ENCODE measurements at places on chromosomes 3 and 15. TPM values are rescaled to one million over a fixed set of nuclear protein-coding genes. Genes with fewer than 3 reads are reported as not detected.

Gene SEMA5B
- total RNA-seq: 0.29 TPM

Gene RAB6B
- 1.5 TPM for total RNA-seq

Gene ITPR1
- 224 TPM for total RNA-seq

- DNase-seq: no peak
- no peaks in the 10 kb centered on the region for H3K27me3 ChIP-seq
- H3K36me3 ChIP-seq: no peaks in the 10 kb centered on the region
- no peaks in the 10 kb centered on the region for H3K4me1 ChIP-seq
Observed at GRCh38 chr3:24460974-24461373, 33.7 kb downstream of the THRB start.

GRCh38 chr3:158159714-158160113, 49.8 kb downstream of the RSRC1 start:
- no peak for DNase-seq
- H3K27ac ChIP-seq: no peak overlapping the region
- no peaks in the 10 kb centered on the region for H3K27me3 ChIP-seq
- no peaks in the 10 kb centered on the region for H3K4me1 ChIP-seq
- H3K36me3 ChIP-seq: no peaks in the 10 kb centered on the region

Data from uterus (tissue), 4 donors.